ENCODE measurements at places on chromosomes 4 and X.

DNA sequence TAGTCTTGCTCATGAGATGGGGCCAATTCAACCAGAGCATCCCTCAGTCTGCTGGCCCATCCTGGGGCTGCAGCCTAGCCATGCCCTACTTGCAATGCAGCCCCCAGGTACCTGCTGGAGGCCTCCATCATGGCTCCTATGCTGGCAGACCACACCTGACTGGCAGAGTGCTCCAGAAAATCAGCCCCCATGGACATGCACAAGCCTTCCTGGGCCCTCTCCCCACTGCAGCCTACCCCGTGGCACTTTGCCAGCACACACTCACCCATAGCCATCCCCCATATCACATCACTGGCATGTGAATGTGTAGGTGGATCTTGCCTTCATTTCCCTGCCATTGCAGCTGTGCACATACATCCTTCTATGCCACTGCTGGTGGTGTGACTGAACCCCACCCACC is 381.8 kb downstream of the UBE2NL start:
- DNase-seq = no peak

- no peak for DNase-seq
Observed at GRCh38 chr4:151857368-151857767, 96.6 kb upstream of the GATB start.

DNA sequence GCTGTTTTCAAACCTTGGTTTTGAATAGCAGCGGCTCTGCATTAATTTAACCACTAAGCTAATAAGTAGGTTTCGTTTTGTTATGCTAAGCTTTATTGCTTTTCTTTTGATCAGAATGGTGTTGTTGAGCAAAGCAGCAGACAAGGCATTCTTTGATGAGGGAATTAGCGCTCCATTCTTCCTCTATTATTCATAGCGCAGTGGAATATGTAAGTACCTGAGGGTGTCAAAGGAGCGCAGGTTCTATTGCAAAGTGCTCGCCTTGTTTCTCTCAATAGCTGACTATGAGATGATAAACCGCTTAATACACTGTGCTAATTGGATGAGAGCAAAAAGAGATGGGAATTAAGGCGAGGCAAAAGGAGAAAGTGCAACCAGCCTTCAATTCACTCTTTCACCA is 16.3 kb downstream of the ARX start:
- no peak for DNase-seq

DNA sequence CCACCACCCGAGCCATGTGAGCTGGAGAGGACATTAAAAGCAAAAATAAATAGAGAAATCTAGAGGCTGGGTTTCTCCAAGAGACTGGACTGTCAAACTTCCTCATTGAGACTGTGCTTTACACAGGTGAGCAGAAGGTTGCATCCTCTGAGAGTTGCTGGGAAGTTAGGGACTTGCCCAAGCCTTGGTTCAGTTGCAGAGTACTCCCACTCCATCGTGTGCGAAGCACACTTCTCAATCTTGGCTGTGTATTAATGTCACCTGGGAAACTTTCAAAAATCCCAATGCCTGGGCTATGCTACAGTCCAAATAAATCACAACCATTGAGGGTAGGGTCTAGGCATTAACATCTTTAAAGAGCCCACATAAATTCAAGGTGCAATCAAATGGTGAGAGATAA is 89.2 kb downstream of the ZNF330 start:
- DNase-seq = no peak

- DNase-seq = no peak
Observed at GRCh38 chr4:184476695-184477094, 2.3 kb upstream of the IRF2 start.

- no peak for DNase-seq
Observed at GRCh38 chr4:159366966-159367780, 264.3 kb downstream of the RAPGEF2 start.

- no peak for DNase-seq
Observed at GRCh38 chrX:101452056-101452455, 33.2 kb upstream of the ARMCX4 start.

Measured in iPS DF 6.9 (cell line).